ENCODE measurements at places on chromosomes 16 and 17.

DNA sequence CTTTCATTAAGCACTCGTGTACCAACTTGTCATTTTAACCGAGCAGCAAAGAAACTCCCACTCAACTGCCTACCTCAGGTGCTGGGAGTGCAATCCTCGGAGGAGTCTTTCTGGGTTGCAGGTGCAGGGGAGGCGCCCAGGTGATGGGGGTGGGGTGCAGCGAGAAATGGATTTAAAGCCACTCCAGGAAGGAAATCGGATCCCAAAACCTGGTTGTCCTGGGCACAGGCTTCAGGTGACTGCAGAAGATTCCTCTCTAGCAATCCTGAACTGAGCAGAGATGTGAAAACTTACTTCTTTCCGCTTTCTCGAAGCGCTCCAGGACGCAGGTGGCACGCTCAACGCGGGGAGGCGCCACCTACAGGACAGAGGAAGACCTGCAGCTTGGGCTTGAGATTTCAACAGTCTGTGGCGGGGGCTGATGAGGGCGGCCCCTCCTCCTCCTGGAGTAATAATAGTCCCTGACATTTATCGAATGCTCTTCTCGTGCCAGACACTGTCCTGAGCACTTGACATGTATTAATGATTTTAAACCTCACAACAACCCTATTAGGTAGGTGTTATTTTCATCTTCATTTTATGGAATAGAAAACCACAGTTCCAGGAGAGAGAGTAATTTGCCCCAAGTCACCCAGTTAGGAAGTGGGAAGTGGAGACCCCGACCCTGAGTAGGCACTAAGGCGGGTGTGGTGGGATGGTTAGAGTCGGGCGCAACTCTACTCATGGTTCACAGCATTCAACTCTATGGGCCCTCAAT is 27.2 kb upstream of the SKAP1 start:
- DNase-seq: no peak

DNA sequence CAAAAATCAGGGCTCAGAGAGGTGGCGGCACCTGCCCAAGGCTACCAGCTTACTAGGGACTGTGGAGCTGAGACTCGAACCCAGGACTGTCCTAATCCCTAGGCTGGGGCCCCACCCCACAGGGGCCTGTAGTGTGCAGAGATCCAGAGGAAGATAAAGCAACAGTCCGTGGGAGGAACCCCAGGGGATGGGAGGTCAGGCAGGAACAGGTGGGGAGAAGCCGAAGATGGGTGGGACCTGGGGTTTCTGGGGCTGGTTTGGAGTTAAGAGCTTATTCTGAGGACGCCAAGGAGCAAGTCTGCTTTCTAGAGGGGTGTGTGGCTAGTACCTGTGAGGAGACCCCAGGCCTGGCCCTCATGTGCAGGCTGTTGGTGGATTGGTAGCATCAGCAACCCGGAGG is 14.9 kb downstream of the C16orf74 start:
- no peak for DNase-seq

GRCh38 chr17:21235921-21236320 is 17.3 kb downstream of the NATD1 start:
- DNase-seq: no peak

- DNase-seq: no peak
Measured at GRCh38 chr17:3710951-3711383, 12.7 kb upstream of the HASPIN start.

- DNase-seq: no peak
Measured at GRCh38 chr16:694863-695354, 4.7 kb upstream of the WDR24 start.

DNA sequence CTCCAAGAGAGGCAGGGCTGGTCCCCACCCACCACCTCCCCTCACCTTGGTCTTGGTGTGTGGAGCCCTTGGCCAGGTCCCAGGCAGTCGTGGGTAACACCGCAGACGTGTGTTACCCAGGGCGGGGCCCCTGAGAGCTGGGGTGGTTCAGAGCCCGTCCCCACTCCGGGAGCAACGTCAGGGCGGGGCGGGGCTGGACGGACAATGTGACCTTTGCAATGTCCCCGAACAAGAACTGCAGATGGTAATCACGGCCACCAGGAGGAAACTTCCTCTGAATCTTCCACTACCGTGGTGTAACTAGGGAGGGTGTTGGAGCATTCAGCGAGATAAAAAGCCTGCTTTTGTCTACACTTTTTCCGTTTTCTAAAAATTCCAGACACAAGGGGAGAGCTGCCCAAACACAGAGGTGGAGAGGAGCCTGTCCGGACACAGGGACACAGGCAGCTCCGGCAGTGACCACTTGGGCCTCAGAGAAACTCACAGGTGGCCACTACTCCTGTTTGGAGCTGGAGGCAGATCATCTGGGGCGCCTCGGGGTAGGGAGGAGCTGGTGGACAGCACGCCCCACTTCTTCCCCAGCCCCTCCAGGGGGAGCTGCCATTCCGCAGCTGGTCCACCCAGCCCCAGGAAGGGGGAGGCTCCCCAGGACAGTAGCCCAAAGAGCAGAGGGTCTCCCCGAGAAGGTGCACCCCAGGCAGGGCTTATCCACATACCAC is 14.2 kb upstream of the SLC38A10 start:
- DNase-seq: no peak

DNA sequence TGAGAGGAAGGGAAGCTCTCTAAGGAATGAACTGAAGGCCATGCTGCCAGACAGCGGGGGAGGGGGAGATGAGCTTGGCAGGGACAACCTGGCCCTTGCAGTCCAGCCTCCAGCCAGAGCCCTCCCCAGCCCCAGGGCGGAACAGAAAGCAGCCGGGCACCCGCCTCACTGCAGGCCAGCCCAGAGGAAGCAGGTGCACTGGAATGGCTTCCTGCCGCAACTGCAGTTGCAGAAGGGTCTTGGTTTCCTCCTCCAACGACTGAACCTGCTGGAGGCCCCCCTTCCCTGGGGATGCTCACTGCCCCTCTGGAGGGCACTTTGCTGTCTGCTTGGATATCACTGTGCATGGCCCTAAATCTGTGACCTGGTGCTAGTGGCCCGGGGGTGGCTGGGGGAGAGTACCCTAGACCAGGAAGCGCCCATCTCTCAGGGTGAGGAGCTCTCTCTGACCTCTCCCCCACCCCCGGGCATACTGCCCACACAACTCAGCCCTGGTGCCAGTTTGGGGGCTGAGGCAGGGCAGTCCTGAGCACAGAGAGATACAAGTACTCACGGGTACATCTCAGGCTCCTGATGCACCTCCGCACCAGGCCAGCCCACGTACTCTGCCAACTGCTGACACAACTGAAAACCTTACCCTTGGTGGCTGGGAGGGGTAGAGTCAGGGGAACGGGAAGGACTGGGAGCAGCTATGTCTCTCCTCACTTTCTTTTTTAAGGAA is 41.1 kb downstream of the MYO18A start:
- no peak for DNase-seq

- DNase-seq: peak; percentile 38
Measured at GRCh38 chr16:1481906-1482835, 6.6 kb downstream of the PTX4 start.

- DNase-seq: no peak
Measured at GRCh38 chr16:64182985-64183384, 938.9 kb downstream of the CDH11 start.

- DNase-seq: peak; percentile 18
Measured at GRCh38 chr16:56547120-56547948, 17.5 kb upstream of the MT4 start.

GRCh38 chr17:17096438-17097178 is 54.4 kb downstream of the MPRIP start:
- no peak for DNase-seq

DNA sequence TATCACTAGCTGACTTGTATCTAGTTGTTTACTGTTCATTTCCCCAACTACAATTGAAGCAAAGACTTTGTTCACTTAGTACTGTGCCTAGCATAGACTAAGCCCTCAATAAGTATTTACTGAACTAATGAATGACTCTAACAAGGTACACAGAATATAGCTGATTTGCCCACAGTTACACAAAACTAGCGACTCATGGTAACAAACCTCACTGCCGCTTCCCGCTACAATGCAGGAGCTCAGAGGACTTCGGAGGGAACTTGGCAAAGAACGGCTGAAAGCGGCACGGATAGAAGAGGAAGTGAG is 524 bp downstream of the EFTUD2 start:
- DNase-seq: no peak

DNA sequence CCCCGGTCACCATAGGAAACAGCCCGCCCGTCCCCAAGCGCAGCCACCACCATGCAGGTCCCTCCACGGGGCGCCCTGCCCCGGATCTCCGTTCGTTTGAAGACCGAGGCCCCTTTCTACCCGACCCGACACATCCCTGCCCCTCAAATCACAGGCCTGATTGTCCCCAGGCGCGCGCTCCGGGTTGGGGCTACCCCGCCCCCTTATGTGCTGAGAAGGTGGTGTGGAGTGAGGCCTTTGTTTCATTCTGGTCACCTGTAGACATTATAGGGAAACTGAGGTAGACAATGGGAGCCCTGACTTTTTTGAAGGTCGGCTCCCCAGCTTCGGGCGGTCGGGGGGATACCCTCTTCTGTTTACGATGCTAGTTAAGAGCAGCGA is 763 bp upstream of the ACTG1 start:
- no peak for DNase-seq

- no peak for DNase-seq
Measured at GRCh38 chr16:12422233-12422632, 381.5 kb downstream of the CPPED1 start.

- no peak for DNase-seq
Measured at GRCh38 chr16:1723450-1724147, 17.6 kb downstream of the MAPK8IP3 start.

DNA sequence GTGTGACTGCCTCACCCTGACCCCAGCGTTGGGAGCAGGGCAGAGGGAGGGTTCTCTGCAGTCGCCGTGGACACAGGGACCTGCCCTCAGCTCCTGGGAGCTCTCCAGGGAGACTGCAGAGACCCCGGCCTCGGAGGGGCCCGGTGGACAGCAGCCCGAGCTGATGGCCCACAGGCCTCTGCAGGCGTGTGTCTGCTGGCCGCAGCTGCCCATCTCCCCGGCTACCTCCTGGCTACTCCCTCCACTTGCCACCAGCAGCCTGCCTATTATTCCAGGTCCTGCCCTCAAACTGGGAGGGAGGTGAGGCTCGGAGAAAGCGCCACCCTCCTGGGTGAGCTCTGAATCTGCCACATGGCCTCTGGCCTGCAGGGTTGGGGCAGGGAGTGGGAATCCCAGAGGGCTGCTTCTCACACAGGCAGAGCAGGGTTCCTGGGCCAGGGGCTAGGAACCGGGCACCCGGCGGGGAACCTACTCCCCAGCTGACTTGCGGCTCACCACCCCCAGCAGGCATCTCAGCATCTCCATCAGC is 7.2 kb downstream of the SLC16A5 start:
- DNase-seq: no peak

- no peak for DNase-seq
Measured at GRCh38 chr16:67848118-67848517, 625 bp upstream of the CENPT start.

DNA sequence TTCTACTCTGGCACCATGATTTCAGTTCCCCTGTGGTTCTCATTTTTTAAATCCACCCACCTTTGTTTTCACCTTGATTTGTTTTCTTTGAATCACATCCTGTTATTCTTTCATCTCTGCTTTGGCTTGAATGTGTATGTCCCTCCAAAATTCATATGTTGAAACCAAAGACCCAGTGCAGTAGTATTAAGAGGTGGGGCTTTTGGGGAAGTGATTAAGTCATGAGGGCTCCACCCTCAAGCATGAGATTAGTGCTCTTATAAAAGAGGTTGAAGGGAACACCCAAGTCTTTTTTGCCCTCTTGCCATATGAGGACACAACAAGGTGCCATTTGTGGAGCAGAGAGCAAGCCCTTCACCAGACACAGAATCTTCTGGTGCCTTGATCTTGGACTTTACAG is 382.3 kb downstream of the SLC39A11 start:
- no peak for DNase-seq

DNA sequence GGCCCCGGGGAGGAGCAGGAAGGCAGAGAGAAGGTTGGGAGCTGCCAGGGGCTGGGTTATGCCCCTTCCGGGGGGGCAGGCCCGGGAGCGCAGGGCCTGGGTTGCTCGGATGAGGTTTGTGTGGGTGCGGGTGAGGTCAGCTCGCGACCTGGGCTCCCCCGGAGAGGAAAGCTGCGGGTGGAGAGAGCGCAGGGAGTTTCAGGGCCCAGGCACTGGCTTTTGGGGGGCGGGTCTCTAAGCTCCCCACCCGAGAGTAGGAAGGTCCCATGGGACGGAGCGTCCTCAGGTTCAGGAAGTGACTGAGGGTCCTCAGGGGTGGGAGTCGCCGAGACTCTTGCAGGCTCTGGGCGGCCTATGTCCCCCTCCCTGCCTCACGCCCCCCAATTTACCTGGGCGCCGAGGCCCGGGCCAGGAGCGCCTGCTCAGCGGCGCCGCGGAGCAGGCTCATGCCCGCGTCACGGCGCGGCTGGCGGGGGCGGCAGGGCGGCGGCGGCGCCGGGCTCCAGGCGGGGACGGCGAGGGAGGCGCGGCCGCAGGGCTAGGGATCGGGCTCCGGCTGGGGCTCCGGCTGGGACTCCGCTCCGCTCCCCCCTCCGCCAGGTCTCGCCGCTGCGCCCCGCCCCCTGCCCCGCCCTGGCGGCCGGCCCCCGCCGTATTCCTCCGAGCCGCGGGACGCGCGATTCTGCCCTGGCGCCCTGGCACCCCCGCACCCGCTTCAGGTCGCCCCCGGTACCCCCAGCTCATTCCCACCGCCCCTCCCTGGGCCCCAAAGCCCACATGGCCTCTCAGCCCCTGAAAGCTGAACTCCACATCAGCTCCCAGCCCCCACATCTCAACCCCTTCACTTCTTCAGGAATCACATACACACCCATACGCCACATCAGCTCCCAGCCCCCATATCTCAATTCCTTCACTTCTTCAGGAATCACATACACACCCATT is at the start of gene DOK4:
Gene DOK4, minus strand, starts transcription at position 578 of the 942 bp plus-strand sequence. CDS start 6,986 bp downstream, outside the sequence.
- no peak for DNase-seq

- DNase-seq: no peak
Measured at GRCh38 chr16:34648-34987, 18.8 kb downstream of the POLR3K start.

GRCh38 chr16:74199066-74199841 is 97.4 kb upstream of the PSMD7 start:
- DNase-seq: no peak

- no peak for DNase-seq
Measured at GRCh38 chr17:82062076-82062983, 3.3 kb downstream of the DUS1L start.

DNA sequence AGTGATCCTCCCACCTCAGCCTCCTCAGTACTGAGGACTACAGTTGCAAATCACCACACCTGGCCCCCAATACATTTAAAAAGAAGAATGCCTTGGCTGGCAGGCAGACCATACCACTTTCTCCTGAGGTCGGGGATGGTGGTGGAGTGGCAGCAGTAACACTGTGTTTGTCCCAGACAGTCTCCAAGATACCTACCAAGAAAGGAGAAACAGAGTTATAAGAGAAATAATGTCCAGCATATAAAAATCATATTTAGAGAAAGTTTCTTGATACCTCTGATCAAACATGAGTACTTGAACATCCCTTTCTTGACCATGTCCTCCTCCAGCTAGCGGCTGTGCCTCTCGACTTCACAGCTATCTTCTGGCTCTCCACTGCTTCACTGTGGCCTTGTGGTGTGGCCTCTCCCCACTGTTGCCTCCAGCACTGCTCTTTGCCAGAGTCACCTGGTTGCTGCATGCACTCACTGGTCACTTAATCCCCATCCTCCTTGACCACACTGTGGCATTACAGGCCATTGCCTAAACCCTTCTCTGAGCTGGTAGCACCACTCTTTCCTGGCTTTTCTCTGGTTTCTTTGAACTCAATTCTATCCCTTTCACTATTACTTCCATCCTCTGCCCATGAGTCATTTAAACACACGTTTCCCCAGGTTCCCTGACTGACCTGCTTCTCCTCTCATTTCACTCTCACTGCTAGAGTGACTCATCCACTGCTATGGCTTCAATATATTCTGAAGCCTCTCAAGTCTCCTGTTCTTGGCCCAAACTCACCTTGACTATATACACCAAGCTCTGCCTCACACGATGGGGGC is 45.2 kb downstream of the XPO6 start:
- DNase-seq: no peak
